ENCODE measurements at places on chromosomes 3 and 15.

DNA sequence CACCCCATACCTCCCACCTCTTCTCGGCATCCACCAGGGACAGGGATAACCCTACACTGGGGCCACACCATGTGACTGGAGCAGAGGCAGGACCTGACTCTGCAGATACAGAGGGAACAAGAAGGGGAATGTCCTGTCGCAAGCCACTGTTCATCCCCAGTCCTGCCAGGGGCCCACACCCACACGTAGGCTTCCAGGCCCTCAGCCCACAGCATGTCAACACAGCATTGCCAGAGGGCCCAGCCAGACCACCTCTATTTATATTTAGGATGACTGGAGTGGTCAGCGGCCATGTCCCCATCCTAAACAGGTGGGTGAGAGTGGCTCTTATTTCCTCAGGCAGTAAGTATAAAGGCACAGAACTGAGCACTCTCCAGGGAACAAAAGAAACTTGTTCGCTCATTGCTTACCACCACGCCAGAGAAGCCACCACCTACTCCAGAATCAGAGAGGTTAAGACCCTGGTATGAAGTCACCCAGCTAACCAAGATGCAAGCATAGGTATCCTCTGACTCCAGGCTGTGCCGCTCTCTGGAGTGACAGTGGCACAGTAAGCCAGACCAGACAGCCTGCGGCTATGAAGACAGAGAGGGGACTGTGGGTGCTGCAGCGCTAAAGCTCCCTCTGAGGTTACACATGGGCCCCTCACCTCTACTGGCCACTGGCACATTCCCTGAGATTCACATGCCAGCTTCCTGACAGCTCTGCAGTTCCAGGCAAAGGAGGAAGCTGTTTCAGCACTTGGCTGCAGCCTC lies 67.9 kb downstream of the LRIG1 start:
- DNase-seq, result no peak

GRCh38 chr3:119608405-119609000 lies 10.8 kb downstream of the PLA1A start:
- no peak for DNase-seq

- no peak for DNase-seq
These were observed 69.1 kb downstream of the TTC23 start for GRCh38 chr15:99180086-99180963.

GRCh38 chr3:171851660-171852058 lies 8.5 kb downstream of the TMEM212 start:
- DNase-seq, result no peak

DNA sequence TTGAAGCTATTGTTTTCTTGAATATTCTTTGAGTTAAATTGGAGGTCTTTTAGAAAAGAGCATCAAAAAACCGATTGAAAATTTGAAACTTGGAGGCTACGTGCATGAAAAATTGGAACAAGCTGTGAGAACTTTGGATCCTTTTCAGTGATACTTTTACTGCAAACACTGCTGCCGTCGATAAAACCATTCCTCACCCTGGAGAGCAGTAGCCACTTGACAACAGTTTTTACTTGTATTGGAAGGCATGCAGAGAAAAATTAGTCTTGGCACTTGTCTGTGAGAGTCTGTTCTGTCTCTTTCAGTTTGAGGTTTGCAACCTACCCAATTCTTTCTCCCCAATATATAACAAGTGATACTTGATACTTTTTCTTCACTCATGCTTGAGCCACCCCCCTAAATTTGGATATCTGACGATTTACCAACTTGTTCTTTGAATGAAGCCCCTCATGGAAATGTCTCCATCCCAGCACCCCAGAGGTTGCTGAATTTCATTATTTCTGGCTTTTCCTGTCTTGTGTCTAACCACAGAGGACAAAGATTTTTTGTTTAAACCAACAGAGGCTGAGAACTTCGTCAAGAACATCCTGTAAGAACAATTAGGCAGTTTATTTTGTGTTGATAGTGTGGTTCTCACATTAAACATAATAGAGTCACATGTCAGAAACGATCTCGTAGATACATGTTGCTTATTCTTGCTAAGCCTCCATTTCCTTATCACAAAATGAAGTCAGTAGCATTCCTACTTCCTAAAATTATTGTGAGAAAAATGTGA lies 307.3 kb upstream of the PLSCR5 start:
- no peak for DNase-seq

DNA sequence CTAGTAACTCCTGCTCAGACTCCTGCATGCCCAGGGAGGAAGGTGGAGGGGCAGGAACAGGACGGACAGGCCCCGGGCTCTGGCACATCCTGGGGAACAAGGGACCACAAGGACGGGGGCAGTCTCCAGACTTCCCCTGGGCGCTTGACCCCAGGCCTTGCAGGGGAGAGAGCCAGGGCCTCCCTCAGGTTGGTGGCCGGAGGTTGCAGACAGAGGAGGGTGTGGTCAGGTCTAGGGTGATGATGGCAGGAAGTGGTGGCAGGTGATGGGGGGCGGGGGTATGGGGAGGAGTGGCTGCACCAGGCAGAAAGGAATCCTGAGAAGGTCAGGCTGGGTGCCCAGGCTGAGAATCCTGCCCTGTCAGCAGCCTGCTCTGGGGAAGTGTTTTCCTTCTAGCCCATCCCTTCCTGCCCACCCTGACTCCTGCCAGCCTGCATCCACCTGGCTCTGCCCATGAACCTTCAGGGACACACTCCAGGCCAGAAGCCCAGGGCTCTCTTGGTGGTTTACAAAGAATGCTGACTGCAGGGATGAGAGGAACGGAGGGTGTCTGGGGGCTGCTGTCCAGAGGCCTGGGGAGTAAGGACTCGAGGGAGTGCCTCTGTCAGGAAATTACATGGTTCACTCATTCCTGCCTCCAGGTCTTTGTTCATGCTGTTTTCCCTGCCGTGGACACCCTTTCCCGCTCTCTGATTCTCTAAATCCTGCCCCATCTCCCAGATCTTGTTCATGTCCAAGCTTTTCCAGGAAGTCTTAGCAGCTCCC lies 15.8 kb downstream of the LOXL1 start:
- no peak for DNase-seq

DNA sequence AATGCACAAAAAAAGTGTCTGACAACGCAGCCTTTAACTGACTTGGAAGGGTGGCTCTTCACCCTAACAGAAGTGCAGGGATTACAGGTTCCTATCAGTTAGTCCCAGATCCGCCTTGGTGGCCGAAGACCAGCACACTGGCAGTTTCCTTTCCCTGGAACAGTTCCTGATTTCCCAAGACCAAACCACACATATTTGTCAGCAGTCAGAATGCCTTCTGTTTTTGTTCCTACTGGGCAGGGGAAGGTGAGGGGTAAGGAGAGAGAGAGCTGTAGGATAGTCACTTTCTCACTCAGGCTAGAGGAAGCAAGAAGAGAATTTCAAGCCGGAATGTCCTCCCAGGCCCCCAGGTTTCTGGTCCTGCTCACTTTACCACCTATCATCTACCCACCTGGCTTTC lies 9.2 kb downstream of the CXCR6 start:
- no peak for DNase-seq

DNA sequence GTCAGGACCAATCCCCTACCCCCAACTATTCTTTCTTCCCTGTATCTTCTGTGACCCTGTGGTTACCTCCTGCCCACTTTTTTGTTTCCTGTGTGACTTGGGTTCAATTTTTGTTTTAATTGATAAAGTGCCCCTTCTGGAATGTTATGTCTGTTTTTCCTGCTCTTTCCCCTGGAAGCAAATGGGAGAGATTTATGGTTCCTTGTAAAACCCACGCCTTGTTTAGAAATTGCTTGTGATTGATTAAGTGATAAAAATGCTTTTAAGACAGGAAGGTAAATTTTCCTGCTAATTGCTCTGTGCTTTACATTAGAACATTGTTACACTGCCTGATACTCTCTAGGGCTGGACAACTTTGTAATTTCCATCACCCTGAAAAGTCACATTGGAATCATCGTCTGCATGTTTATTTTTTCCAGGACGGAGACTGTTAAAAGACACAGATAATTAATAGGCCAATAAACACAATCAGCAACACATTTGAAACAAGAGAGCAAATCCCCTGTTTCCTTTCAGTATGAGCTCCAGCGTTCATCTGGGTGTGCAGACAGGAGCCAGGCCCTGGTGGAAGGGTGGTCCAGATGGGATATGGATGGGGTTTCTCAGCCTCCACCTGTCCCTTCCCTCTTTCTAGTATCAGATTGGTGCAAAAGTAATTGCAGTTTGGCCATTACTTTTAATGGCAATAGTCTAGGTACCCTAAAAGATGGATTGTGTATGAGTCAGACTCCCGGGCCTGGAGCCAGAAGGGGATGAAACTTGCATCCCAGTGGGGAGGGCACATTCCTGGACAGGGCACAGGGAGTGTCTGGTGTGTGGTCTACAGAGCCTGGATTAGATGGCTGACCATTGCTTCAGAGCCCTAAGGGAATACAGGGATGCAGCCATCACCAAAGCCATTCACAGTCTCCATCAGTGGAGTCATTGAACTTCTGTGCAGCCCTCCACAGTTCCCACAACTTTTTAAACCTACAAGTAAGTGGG lies 58.1 kb upstream of the AGBL1 start:
- no peak for DNase-seq

DNA sequence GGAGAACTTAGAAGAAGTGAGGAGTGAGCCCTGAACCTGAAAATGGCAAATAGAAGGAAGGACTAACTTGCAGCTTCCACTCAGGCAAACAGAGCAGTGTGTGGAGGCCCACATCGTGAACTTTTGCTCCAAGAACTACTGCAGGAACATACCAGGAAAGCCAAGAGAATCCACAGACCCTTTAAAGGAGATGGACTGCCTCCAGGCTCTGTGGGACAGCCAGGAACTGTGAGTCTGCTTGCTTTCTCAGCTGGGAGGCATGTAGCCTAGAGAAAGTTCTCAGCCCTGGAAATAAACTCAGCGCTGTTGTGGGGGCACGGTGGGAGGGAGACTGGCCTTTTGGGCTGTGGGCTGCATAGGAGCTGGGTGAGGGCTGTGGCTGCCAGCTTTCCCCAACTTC lies 93.0 kb downstream of the SNRK start:
- no peak for DNase-seq

GRCh38 chr3:47121409-47121808 lies 42.5 kb downstream of the SETD2 start:
- no peak for DNase-seq

DNA sequence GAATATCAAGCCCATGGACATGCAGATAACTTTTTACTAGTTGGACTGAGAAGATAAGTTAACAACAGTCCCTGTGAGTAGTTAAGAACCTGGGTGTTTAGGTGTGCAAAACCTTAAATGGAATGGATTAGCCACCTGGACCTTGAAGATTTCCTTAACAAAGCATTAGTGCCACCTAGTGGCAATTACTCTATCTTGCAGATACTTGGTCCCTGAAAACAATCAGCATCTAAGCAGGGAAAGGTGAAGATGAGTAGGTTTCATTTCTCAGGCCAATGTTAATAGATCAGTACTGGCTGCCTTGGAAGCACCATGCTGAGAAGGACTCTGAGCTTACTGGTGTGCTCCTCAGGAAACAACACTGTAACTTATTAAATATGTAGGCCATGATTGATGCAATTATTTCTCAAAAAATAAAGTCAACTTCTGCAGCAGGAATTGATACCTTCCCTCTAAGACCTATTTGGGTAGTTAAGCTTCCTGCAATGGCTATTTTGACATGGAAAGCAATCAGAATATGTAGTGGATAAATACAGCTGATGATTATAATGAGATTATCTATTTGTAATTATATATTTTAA lies 329.4 kb downstream of the TBC1D5 start:
- no peak for DNase-seq

GRCh38 chr3:197007953-197008352 lies 21.7 kb downstream of the MELTF start:
- no peak for DNase-seq

- DNase-seq, result no peak
These were observed 2.8 kb downstream of the CHAC1 start for GRCh38 chr15:40955930-40956540.

GRCh38 chr3:13863382-13863952 lies 16.4 kb downstream of the WNT7A start:
- no peak for DNase-seq

GRCh38 chr3:52873433-52874159 lies 23.8 kb downstream of the STIMATE start:
- DNase-seq, result no peak

GRCh38 chr3:130395331-130395730 lies 49.9 kb downstream of the COL6A5 start:
- DNase-seq, result no peak

DNA sequence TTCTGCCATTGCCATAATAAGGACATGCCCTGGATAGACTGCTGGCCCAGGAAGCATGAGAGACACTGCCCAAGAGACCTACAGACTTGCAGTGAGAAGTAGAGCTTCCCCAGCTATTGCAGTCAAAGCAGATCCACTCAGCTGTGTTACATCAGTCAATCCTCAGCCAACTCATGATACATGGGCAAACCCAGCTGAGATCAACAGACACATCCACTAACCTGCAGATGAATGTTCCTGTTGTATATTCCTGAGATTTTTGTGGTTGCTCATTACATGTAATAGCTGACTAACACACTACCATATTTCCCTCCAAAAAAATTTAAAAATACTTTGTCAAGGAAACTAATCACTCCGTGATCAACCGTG lies 68.6 kb downstream of the DCLK3 start:
- DNase-seq, result no peak

DNA sequence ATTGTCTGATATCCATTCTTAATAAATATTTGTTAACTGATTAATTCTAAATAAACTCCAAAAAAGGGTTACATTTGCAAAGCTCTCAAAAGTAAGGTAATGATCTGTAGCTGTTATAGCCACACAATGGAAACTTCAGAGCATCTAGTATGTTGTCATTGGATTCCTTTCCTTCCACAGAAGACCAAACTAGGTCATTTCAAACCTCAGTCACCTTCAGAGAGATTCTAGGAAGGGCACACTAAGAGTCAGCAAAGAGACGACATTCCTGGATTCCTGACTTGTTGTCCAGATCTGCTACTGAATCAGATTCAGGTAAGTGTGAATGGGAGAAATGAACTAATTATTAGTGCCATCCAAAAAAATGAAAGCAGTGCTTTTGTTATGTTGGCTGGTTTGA lies 3.0 kb upstream of the COL8A1 start:
- DNase-seq, result no peak

Data from stimulated activated CD4-positive, alpha-beta T cell treated with anti-CD3 and anti-CD28 coated beads, Interleukin-1b, Interleukin-23, amount 100 ng/mL, for 48 hours (primary cell).